Epithelial cell of proximal tubule (primary cell): ENCODE measurements at places on chromosomes 16 and 17.

- no peak for DNase-seq
Observed at GRCh38 chr16:22859925-22860324, 46.0 kb downstream of the HS3ST2 start.

DNA sequence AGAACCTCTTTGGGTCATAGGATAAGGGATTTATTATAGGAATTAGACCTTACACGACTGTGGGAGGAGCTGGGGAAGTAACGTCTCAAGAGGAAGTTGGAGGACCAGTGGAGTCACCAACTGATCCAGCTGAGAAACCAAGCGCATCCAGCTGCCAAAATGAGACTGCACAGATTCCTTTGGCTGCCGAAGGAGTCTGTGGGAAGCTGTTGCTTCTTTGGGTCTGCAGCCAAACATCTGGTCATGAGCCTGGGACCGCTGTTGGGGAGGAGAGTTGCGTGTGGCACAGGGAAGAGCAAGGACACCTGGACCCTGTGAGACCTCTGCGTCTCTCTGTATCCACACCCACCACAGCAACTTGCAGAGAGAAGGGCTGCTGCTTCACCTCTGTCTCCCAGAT is 2.4 kb upstream of the NACA2 start:
- DNase-seq = no peak

GRCh38 chr17:71032746-71033273 is 863.5 kb downstream of the KCNJ2 start:
- no peak for DNase-seq

DNA sequence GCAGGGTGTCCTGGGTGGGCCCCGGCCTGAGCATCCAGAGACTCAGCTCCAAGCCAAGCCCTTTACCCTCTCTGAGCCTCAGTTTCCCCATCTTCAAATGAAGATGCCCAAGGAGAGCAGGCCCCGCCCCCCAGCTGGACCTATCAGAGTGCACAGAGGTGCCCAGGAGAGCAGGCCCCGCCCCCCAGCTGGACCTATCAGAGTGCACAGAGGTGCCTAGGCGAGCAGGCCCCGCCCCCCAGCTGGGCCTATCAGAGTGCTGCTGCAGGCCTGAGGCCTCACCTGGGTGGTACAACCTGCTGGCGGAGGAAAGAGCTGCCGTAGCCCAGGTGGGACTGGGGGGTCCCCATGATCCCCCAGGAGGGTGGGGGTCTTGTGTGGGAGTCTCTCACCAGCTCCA is 3.4 kb upstream of the SSTR5 start:
- no peak for DNase-seq

- no peak for DNase-seq
Observed at GRCh38 chr16:9885467-9885866, 296.8 kb downstream of the GRIN2A start.

- no peak for DNase-seq
Observed at GRCh38 chr16:54125751-54126655, 160.6 kb downstream of the IRX3 start.

GRCh38 chr17:77570565-77570898 is 388.0 kb upstream of the TNRC6C start:
- DNase-seq = no peak

GRCh38 chr16:87172632-87173031 is 144.6 kb downstream of the C16orf95 start:
- DNase-seq = no peak

DNA sequence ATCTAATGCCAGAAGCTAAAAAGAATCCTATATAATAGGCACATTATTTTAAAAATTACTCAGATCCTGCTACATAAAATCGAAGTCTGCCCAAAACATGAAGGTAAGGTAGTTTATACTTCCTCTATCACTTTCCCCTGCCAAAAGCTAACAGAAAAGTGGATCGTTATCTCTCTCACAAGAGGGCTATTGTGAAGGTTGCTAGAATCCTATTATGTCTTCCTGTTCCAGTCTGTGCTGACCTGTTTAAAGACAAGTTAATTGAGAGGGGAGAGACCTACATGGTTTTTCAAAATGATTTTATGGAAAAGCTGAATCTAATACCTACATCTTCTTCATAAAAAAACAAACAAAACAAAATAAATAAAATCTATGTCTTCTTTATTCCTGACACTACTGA is 1410.9 kb upstream of the CDH8 start:
- DNase-seq = no peak

DNA sequence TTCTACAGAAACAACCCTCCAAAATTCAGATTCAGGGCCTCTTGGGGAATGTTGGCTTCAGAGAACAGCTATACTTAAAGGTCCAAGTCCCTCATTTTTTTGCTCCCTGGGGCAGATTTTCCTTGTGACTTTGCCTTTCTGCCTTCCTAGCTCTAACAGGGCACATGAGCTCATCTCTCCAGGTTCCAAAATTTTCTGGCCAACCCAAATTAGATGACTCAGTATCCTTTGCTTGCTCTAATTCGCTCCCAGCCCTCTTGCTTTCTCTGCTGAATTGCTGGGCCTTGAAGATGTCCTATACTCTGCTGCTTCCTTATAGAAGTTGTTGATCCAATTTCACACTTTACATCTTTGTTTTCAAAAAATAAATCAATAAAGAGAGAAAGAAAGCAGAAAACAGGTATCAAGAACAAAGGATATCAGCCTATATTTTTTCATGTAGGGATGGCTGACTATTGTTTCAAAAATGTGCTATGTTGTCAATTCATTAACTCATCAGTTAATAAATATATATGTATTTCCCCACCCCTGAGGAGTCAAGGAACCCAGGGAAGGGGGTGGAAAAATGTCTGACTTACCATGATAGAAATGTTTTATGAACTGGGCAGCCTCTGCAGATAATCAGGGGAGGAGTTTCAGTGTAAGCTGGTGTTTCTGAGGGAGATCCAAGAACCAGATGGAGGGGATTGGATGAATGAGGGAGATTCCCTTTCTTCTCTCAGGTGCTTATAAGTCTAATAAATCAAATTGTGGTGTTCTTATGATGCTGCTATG is 1.0 kb upstream of the KRTAP4-2 start:
- DNase-seq = peak; percentile 4
